ENCODE measurements at places on chromosomes 13 and 19.

DNA sequence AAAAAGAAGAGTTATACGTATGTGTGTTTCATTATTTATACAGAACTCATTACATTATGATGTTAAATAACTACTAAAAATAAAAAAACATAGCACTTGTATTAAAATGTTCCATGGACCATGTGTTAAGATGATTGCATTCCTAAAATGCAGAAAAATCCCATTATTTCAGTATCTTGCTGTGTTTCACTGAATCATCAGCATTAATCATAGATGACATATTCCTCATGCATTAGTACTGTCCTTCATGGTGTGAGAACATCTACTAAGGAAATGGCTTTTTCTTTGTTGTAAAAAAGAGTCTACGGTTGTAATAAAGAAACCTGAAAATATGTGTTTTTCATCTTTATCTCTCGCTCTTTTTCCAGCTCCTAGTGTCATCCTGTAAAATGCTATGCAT is 416.5 kb downstream of the FGF14 start:
- DNase-seq, result peak; percentile 6

GRCh38 chr13:102970542-102970941 is 95.7 kb downstream of the SLC10A2 start:
- DNase-seq, result no peak

- DNase-seq, result peak; percentile 8
Observed at GRCh38 chr13:91313103-91313502, 34.4 kb upstream of the MIR17HG start.

- DNase-seq, result no peak
Observed at GRCh38 chr13:44809190-44809589, 180.1 kb downstream of the NUFIP1 start.

DNA sequence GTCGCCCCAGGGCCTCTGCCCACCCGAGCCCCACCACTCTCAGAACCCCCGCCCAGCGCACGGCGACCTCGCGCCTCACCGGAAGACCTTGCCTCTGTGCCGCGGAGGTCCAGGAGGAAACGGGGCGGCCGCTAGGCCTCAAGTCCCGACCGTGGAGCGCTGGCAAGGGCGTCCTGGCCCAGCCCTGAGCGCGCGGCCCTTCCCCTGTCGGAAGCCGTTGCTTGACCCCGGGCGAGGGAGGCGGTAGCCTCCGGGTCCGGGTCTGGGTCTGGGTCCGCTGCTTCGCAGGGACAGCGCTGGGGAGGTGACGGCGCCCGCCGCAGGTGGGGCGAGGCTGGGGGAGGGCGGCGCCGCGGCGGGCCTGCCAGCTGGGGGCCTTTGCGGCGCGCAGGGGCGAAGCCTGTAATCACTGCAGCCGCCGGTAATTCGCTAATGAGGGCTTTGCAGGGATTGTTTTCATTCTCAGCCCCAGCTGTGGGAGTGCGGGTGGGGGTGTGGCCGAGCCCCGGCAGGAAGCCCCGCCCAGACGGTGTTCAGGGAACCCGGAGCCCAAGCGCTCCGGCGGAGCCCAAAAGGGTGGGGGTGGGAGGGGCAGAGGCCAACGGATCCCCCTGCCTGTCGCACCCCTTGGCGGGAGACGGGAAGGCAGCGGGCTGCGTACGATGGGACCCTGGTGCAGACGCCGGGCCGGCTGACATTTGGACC is 8.6 kb downstream of the C19orf25 start:
- no peak for DNase-seq

- no peak for DNase-seq
Observed at GRCh38 chr13:42864952-42865767, 83.8 kb downstream of the FAM216B start.

DNA sequence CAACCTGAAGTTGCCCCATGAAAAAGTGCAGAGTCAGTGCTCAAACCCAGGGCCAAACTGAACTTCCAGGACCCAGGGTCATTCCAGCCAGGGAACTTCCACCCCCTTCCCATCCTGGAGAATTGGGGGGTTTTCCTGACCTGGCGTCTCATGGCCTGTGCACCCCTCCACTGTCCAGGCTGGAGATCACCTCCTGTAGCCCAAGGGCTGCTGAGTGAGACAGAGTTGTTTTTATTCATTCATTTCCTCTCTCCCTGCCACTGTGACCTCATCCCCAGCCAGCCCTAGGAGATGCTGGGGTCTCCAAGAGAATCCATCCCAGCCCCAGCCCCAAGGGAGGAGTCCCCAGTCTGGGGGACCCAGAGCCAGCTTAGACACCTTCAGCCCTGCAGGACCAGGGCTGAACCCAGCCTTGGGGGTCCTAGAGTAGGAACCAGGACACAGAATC is 4.2 kb downstream of the FCHO1 start:
- no peak for DNase-seq

DNA sequence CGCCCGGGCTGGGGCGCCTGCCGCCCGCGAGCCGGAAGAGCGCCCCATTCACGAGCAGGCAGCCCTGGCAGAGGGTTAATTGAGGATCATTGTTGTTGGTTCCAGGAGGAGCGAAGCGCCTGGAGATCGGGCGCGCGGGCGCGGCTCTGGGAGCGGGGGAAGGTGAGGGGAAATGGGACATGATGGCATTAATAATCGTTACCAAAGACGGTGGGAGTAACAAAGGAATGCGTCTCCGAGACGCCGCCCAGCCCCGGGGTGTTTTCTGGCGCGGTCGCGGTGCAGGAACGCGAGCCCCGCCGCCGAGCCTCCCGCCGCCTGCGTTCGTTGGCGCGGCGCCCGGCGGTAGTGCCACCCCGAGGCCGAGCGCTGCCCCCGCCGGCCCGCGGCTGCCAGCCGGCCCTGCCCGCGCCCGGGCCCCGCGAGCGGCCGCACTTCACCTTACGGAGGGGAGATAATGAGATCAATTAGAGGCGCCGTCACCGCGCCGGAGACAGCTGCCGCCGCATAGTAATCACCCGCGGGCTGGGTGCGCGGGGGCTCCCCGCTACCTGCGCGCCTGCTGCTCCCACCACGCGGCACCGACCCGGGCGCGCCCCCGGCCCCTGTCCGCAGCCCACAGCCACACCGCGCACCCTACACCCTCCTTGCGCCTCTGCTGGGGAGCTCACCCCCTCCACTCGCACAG is 2.8 kb downstream of the ZNF536 start:
- DNase-seq, result no peak

- DNase-seq, result no peak
Observed at GRCh38 chr19:46112527-46112926, 12.0 kb downstream of the IGFL3 start.

DNA sequence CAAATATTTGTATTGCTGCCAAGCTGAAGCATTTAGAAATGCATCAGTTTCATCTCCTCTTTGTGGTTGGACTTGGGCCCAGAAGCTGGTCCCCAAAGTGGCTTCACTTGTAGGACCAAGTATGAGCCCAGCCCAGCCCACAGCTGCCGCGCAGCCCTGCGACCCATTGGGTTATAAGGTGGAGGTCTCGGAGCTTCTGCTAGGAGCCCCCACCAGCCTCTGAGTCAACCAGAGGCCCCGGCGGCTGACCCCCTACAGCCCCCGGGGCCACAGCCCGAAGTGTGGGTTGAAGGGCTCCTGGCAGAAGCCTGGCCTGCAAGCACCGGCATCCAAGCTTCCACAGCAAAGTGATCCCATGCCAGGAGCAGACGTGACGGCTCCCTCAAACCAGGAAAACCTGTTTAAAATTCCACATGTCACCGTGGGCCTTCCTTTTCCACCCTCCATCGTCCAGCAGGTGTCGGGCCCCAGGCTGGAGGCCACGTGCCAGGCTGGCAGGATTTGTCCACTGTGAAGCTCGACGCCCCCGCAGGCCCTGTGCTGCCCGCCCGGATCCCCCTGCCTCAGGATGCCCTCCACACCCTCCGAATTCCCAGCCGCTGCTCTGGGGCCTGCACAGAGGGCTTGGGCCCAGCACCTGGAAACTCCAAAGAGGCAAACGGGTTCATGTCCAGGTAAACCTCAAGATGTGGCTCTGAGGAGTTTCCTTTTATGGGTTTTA is 54.7 kb downstream of the C13orf46 start:
- peak; percentile 60 for DNase-seq

DNA sequence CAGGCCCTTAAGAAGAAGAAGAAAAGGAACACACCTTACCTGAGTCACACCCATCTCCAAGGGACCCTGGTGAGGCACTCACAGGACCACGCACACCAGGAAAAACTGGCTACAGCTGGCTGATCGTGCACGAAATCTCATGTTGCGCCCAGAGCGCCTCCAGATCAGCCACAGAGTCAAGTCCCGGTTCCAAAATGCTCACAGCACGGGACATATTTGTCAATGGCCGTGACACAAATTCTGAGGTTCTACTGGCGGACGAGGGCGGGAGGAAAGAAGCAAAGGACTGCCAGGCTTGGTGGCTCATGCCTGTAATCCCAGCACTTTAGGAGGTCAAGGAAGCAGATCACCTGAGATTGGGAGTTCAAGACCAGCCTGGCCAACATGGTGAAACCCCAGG is 21.5 kb downstream of the SH3GL1 start:
- no peak for DNase-seq

GRCh38 chr13:113631341-113632095 is 26.5 kb downstream of the ATP4B start:
- no peak for DNase-seq

- peak; percentile 36 for DNase-seq
Observed at GRCh38 chr19:19461671-19462622, 53.4 kb downstream of the TSSK6 start.

- DNase-seq, result no peak
Observed at GRCh38 chr13:67292886-67293285, 62.8 kb upstream of the PCDH9 start.

GRCh38 chr19:11279505-11280236 is 16.3 kb upstream of the TSPAN16 start:
- DNase-seq, result no peak

DNA sequence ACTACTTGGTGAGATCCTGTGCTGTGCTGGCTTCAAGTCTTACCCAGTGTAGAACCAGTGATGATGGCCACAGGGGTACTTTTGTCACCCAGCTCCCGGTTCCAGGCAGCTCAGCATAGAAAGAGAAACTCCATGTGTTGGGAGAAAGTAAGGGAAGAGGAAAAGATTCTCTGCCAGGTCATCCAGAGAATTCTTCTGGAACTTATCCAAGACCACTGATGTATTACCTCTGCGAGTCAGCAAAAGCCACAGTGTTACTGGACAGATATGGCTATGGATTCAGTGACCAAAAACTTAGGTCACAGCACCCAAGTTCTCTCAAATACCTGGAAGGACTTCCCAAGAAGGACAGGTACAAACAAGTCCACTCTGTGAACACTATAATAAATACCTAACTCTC is 399.5 kb upstream of the MIR17HG start:
- no peak for DNase-seq

DNA sequence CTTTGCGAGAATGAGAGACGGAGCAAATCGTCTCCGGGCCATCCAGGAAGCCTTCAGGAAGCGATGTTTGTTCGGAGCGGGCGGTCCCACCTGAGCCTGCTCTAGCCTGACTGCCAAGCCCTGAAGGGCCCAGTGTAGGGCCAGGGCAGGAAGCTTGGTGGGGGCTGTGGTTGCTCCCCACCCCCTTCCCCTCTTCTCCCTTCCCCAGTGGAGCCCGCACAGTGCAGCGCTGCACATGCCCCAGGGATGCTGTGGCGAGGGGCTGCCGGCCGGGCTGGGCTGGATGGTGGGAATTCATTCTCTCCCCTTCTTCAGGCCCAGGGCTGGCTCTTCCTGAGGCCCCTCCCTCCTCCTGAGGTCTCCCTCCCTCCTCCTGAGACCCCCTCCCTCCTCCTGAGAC is 7.1 kb upstream of the GRTP1 start:
- no peak for DNase-seq

- DNase-seq, result no peak
Observed at GRCh38 chr13:90866006-90866405, 481.5 kb upstream of the MIR17HG start.

GRCh38 chr13:30366088-30366487 is 56.2 kb upstream of the UBE2L5 start:
- DNase-seq, result no peak

GRCh38 chr19:33740811-33741396 is 55.8 kb upstream of the KCTD15 start:
- peak; percentile 35 for DNase-seq

DNA sequence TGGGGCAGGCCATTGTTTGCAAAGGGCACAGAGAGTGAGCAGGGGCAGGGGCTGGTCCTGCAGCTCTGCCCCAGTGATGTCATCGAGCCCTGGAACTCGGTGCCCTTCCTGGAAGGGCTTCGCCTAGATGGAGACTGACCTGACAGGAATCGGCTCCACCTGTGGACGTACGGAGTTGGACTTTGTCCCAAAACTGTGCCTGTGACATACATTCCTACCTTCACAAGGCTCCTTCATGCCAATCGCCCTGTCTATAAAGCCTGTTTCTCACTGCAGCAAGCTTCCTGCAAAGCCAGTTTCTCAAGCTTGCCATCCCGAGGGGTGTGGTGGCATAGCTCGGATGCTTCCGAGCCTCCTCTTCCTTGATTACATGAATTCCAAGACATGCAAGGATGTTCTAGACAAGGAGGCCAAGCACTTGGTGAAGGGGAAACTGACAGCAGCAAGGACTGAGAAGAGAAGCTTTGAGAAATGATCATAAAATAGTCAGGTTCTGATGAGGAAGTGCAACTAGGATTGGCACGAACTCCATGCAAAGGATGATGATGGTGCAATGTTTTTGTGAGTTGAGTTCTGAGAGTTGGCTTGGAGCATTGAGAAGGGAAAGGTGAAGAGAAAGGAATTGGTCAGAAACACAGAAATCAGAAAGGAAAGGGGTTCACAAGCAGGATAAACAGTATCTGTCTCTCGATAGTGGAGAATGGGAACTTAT is 73.6 kb upstream of the STK24 start:
- no peak for DNase-seq

DNA sequence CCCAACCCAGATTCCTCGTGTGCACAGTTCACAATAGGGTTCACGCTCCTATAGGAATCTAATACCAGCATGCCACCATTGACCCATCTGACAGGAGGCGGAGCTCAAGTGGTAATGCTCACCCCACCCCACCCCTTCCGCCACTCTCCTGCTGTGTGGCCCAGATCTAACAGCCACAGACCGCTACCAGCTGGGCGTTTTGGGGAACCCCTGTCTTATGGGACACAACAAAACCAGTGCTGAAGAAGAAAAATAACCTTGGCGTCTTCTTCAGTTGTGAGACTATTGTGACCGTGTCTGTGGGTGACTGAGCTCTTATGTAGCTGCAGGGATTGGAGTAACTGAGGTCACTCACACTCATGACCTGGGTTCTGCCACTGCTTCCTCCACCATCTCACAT is 5.2 kb upstream of the OR10H1 start:
- DNase-seq, result no peak

- no peak for DNase-seq
Observed at GRCh38 chr13:26718146-26718545, 42.4 kb downstream of the GPR12 start.

GRCh38 chr19:18333680-18334079 is 6.7 kb upstream of the PGPEP1 start:
- no peak for DNase-seq

GRCh38 chr13:76067850-76068249 is 431.7 kb downstream of the LMO7 start:
- DNase-seq, result no peak

DNA sequence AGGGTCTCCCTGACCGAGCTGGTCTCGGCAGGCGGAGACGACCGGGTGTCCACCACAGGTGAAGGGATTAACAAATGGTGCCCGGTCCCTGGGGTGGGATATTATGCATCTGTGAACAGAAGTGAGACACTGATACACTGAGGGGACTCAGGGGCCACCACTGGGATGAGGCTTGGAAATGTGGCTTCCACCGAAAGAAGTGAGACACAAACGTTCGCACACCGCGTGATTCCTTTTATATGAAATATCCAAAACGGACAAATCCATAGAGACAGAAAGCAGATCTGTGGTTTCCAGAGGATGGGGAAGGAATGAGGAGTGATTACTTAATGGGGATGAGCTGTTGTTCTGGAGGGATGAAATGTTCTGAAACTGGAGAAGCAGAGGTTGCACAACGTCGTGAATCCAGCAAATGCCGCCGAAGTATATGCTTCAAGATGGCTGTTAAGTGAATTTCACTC is 47.5 kb downstream of the C13orf46 start:
- peak; percentile 91 for DNase-seq

Measured in fibroblast of upper back skin (primary cell).